ENCODE measurements at places on chromosomes 11 and 22.

- DNase-seq, result no peak
Measured at GRCh38 chr11:34546511-34547209, 33.1 kb upstream of the ELF5 start.

DNA sequence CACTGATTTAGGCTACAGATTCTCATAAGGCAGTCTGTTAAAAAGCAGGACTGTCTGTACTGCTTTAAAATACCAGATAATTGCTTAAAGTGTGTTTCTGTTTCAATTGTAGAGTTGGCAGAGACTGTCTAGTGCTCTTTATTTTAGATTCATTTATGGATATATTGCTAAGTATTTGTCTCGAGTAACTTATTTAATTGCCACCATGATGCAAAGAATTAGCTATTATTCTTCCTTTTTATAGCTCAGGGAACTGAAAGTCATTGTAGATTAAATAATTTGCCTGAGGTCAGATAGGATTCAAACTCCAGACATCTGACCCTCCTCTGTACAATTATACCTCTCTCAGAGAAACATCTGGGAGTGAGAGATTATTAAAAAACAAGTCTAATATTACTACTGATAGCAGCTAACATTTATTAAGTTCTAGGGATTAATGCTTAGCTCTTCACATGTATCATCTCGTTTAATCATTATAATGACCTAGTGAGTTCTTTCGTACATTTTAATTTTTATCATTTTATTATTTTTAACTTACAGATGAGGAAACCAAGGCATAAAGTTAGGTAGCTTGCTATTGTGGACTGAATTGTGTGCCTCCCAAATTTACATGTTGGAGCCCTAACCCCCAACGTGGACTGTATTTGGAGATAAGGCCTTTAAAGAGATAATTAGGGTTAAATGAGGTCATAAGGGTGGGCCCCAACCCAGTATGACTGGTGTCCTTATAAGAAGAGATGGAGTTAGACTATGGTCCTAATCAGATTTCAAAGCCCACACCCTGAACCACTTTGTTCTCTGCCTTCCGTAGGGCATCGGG is 19.7 kb upstream of the RAG2 start:
- no peak for DNase-seq

DNA sequence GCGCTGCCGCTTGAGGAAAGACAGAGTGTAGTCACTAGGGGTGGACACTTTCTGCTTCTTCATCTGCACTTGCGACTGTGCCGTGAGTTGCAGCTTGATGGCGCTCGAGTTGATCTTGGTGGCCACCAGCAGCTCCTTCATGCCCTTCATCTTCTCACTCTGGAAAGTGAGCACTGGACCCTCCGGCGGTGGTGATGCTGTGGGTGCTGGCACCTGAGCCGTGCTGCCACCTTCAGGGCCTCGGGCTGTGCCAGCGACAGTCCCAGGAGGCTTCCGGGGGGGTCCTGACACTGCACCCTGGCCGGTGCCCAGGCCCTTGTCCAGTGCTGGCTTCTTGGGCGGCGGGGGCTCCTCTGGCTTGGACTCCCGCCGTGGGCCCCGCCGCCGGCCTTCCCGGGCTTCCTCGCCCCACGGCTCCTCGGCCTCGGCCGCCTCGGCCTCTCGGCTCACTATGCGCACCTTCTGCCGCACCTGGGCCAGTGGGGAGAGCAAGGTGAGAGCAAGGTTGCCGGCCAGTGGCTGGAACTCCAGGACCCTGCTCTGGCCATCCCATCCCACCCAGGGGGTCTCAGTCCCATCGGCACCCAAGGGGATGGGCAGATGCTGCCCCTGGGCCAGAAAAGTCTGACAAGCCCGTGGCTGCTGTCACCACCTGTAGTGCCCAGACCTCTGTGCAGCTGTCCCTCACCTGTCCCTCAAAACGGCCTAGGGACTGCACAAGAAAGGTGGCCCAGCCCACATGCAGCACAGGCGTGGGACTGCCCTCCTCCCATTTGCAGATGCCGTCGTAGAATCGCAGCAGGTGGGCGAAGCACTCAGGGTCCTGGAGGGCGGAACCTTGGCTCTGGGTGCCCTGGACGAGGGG is 1.6 kb upstream of the MAP4K2 start:
- DNase-seq, result no peak

- no peak for DNase-seq
Measured at GRCh38 chr22:44158816-44159215, 21.9 kb upstream of the PARVG start.

DNA sequence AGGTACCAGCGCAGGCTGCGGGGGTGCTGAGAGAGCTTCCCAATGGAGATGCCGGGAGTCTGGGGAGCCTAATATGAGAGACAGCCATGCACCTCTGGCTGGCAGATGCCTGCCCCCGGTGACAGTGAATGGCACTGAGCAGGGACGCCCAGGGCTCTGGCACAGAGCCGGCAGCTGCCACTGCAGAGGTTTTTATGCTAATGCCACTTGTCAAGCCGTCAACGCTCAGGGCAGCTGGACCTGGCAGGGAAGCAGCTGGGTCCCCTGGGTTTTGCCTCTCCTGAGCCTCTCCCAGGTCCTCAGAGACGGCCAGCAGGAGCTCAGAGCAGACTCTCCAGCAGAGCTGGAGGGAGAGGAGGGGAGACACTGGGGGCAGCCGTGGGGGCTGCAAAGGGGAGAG is 573.6 kb downstream of the BUD13 start:
- no peak for DNase-seq

- DNase-seq, result no peak
Measured at GRCh38 chr11:59759900-59760299, 4.7 kb downstream of the STX3 start.

GRCh38 chr22:29956680-29957079 is 73.7 kb downstream of the MTMR3 start:
- no peak for DNase-seq

DNA sequence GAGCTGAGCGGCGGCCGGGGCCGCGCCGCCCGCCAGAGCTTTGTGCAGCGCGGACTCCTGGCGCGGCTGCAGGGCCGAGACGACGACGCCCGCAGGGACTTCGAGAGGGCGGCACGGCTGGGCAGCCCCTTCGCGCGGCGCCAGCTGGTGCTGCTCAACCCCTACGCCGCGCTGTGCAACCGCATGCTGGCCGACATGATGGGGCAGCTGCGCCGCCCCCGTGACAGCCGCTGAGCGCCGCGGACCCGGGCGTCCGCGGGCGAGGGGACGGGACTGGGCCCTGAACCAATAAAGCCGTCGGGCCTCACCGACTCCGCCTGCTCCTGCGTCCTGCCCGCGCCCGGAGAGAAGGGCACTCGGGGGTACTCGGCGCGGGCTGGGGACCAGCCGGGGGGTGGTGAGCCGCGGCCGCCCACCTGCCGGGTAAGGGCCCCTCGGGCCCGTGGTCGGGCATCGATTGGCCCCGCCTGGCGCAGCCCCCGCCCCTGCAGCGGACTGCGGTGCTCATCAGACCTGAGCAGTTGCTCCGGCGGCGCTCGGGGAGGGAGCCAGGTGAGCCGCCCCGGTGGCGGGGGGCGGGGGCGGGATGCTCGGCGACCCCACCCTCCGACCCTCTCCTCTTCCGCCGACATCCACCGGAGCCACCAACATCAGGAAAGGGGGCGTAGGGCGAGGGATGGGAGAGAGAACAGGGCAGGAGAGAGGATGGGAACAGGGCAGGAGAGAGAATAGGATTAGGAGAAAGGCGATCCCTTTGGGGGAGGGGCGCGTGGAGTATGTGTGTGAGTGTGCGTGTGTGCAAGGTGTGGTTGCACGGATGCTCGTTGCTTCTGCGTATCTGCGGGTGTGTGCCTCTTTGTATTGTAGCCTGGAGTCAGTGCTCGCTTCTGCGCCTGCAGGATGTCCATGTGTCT is at the start of gene TMEM25:
TSS of gene TMEM25 (plus strand) at position 510 of the 914 bp plus-strand sequence. CDS start 610 bp downstream, outside the sequence.
- peak; percentile 82 for DNase-seq

DNA sequence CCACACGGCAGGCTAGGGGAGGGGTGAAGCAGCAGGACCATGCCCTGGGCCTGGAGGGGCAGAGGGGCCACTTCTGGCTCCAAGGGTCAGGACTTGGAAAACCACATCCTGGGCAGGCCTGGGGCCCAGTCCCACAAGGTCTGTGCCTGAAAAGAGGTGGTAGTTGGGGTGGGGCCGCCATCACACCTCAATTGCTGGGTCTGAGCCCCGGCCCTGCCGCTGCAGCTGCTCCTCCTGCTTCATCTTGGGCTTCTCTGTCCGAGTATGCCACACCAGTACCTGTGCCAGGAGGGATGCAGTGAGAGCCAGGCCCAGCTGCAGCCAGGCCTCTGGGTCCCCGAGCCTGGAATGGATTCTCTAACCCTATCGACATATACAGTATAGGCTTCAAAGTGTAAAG is 2.5 kb downstream of the ROM1 start:
- DNase-seq, result no peak

DNA sequence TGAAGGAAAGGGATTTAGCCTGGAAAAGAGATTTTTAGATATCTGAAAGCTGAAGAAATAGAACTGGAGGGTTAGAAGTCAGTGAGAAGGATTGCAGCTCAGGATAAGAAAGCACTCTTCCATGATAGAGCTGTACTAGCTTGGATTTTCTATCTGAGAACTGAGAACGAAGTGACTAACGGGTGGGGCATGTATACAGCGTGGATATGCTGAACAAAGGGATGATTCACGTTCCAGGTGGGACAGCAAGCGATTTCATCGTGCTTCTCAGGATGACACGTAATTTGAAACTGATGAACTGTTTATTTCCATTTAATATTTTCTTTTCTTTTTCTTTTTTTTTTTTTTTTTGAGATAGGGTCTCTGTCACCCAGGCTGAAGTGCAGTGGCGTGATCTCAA is 53.0 kb downstream of the GRAMD1B start:
- DNase-seq, result peak; percentile 26

DNA sequence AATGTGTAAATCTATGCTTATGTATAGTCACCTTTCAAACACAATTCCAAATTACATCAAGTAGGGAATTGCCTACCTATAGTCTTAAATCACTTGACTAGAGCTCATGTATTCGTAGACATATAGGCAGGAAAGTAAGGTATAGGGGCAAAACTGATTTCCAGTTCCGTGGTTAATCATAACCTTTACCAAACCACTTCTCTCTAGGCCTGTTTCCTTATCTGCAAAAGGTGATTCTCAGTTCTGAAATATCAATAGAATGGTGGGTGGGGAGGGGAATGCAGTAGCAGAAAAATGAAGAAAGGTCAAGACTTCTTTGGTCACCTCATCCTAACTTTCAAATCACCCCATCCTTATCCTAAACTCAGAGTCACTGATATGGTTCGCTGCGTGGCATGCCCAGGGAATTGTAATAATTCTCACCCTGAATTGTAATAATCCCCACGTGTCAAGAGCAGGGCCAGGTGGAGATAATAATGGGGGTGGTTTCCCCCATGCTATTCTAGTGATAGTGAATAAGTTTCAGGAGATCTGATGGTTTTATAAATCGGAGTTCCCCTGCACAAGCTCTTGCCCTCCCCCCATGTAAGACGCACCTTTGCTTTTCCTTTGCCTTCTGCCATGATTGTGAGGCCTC is 1.9 kb upstream of the ANO5 start:
- no peak for DNase-seq

- DNase-seq, result no peak
Measured at GRCh38 chr22:44974454-44974853, 35.4 kb downstream of the PHF21B start.

DNA sequence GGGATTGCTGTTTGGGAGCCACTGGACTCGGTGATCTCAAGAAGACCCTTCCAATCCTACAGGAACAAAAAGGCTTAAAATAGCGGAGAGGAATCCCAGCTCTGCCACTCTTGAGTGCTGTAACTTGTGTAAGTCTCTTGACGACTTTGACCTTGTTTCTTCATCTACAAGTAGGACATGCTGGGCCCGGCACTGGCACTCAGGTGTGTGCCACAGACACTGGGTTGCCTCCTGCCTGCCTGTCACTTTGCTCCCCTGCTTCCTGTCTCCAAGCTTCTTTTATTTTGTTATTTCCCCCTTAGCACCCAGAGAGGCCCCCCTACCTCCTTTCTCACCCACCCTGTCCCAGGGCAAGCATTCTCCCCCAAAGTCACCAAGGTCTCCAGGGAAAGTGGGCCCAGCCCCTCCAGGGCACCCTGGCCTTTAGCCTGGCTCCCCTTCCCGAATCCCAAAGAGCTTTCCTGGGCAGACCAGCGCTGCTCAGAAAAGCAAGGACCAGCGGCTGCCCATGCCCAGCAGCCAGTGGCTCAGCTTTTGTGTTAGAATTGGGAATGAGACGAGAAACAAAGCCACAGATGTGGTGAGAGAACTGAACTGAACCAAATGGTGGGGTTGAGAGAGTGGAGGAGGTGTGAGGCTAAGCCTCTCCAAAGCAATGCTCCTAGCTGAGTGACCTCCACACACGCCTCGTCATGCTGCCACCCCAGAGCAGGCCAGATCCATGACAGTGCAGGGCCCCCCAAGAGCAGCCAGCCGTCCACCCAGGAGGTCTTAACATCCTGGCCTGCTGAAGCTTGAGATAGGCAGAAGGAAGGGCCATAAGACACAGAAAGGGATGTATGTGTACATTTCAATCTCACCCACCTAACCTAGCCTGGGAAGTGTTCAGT is 4.5 kb downstream of the TRIM29 start:
- no peak for DNase-seq

- DNase-seq, result peak; percentile 57
Measured at GRCh38 chr11:73236854-73237253, 18.8 kb downstream of the P2RY2 start.

GRCh38 chr11:125117429-125117828 is 6.0 kb upstream of the TMEM218 start:
- no peak for DNase-seq

GRCh38 chr11:63508009-63508408 is 2.1 kb downstream of the LGALS12 start:
- DNase-seq, result peak; percentile 39

- DNase-seq, result peak; percentile 39
Measured at GRCh38 chr11:45939836-45940235, 17.4 kb downstream of the LARGE2 start.

- DNase-seq, result peak; percentile 95
Measured at GRCh38 chr11:116787786-116788486, at the start of gene ZPR1. TSS of gene ZPR1 (minus strand) at chr11:116788023. CDS start at chr11:116787990, 33 bp downstream.

DNA sequence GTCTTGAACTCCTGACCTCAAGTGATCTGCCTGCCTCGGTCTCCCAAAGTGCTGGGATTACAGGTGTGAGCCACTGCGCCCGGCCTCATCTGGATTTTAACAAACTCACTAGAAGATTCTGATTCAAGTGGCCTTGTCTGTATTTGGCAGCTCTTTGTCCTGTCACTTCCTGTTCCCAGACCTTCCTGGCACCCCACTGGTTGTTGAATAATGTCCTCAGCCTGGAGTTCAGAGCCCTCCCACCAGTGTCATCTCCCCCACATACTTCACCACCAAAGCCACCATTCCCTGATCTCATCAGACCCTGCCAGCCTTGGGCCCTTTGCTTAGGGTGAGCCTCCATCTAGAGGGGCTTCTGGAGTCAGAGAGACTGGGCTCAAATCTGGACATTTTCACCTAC is 3.3 kb downstream of the PELI3 start:
- no peak for DNase-seq

- no peak for DNase-seq
Measured at GRCh38 chr11:120185706-120186455, 25.0 kb upstream of the OAF start.

- no peak for DNase-seq
Measured at GRCh38 chr22:48785792-48786678, 1041.6 kb downstream of the BRD1 start.

- no peak for DNase-seq
Measured at GRCh38 chr11:64100360-64100759, 64.6 kb downstream of the FLRT1 start.

GRCh38 chr11:33620423-33621171 is 80.0 kb downstream of the C11orf91 start:
- peak; percentile 20 for DNase-seq

All from AG20443 (cell line).